Melanocyte of skin (primary cell): ENCODE measurements at places on chromosomes 6 and 20. TPM values are rescaled to one million over a fixed set of nuclear protein-coding genes. Genes with fewer than 3 reads are reported as not detected.

The TRDN gene
- total RNA-seq: not detected in 2 replicates

The FGD2 gene
- not detected in 2 replicates for total RNA-seq

The ABHD16B gene
- not detected in 2 replicates for total RNA-seq

The POU5F1 gene
- total RNA-seq: not detected in 2 replicates

The SIRPA gene
- total RNA-seq: 46.8 and 47.6 TPM in 2 replicates

The TOX2 gene
- total RNA-seq: under 0.01 TPM in 1 of 2 replicates, not detected in the other

The ID1 gene
- total RNA-seq: 0.31 and 0.33 TPM in 2 replicates

The LST1 gene
- not detected in 2 replicates for total RNA-seq

The RSPH9 gene
- total RNA-seq: 0.69 and 1.1 TPM in 2 replicates

The GABRR1 gene
- not detected in 2 replicates for total RNA-seq

The VSTM2L gene
- 4.5 and 5.1 TPM in 2 replicates for total RNA-seq

The GSTA2 gene
- not detected in 2 replicates for total RNA-seq

The TNFAIP3 gene
- 14.2 and 64.0 TPM in 2 replicates for total RNA-seq

The C6orf47 gene
- total RNA-seq: 19.6 and 21.3 TPM in 2 replicates

The RAET1L gene
- total RNA-seq: not detected in 2 replicates

The HNF4A gene
- not detected in 2 replicates for total RNA-seq

The C20orf204 gene
- 1.1 and 1.4 TPM in 2 replicates for total RNA-seq

The SGK2 gene
- 0.34 and 0.73 TPM in 2 replicates for total RNA-seq

The DDO gene
- total RNA-seq: not detected in 2 replicates

The GNRH2 gene
- 0.73 and 1.0 TPM in 2 replicates for total RNA-seq
